ENCODE measurements at places on chromosomes 1 and 21. TPM values are rescaled to one million over a fixed set of nuclear protein-coding genes. Genes with fewer than 3 reads are reported as not detected.

DNA sequence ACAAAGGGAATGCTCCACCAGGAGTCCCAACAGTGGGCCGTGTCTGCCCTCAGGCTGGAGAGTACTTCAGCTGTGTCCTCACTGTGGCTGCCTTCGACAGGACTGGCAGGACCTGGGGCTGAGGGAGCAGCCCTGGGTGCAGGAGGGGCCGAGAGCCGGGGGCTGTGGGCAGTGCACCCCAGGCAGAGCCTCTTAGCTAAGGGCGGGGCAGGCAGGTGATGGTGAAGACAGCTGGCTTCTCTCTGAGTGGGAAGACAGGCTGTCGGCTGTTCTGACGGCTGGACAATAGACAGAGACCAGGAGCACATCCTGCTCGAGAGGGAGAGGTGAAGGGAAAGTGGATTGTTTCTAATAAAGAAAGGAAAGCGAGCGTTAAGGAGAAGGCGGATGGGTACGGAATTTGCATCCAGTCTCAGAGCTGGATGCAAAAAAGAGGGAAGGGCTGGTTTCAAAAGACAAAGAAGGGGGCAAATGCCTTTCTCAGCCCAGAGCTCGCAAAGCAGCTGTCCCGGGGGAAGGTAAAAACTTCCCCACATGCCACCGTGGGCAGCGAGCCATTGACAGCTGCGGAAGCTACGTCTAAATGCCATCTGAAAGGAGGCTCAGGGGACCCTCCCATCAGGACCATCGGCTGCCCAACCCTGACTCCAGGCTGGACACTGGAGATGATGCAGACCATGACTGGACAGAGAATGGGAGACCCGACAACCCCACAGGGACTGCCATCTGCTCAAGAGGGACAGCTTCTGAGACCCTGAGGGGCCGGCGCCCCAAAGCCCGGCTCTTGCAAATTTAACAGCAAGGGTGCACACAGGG lies 92.0 kb downstream of the STUM start:
- DNase-seq, result no peak

DNA sequence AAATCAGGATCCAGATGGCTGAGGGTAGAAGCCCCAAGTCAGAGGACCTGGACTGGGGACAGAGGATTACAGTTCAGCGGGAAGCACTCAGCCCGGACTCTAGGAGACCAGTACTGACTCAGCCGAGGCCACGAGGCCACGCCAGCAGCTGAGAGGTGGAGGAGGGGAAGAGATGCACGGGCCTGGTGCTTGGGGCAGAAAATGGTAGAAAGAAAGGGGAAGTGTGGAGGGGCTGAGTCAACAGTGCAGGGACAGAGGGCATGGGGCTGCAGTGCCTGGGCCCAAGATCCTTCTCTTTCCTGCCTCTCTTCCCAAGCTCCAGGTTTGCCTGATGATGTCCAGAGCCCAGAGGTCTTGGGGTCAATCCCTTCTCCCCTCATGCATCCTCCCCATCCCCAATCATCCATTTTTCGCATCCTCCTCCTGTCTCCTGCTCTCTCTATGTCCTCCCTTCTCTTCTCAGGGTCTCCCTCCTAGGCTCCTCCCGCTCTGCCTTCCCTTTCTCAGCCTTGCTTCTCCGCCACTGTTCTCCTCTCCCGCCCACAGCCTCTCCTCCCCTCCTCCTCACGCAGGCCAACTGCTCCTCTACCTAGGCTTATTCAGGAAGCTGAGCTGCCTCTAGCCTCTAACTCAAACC lies 7.7 kb downstream of the ARHGEF2 start:
- DNase-seq, result peak; percentile 87

GRCh38 chr1:189217646-189218045 lies 1260.0 kb downstream of the BRINP3 start:
- DNase-seq, result no peak

DNA sequence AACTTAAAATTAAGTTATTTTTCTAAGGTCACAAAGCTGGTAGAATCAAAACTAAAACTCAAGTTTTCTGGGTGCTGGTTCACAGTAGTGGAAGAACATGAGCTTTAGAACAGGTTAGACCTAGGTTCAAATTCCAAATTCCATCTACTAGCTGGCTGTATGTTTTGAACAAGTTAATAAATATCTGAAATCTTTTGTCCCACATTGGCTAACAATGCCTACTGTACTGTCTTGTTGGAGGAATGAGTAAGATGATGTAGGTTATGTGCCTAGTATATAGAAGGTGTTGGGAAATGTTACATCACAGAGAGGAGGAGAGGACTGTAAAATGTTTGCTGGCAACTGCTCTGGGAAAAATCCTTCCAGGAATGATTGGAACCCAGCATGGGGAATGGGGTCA lies 14.0 kb upstream of the CD247 start:
- DNase-seq, result no peak

GRCh38 chr21:43209575-43210453 lies 41.0 kb downstream of the CRYAA start:
- peak; percentile 93 for DNase-seq

DNA sequence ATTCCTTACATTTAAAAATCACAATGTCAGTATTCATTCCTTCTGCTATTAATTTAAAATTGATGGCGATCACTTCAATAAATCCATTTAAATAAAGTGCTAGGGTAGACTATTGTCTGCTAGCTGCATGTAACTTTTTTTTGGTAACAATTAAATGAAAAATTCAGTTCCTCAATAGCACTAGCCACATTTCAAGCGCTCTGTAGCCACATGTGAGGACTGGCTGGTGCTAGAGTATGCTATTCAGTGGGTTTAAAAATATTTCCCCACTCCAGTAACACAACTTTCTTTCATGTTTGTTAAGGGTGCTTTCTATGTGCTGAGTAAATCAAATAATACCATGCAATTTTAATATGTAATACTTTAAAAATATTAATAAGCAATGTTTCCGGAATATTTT lies 108.2 kb downstream of the LTN1 start:
- DNase-seq, result peak; percentile 5

GRCh38 chr21:28516021-28516420 lies 476.7 kb downstream of the LTN1 start:
- DNase-seq, result no peak

DNA sequence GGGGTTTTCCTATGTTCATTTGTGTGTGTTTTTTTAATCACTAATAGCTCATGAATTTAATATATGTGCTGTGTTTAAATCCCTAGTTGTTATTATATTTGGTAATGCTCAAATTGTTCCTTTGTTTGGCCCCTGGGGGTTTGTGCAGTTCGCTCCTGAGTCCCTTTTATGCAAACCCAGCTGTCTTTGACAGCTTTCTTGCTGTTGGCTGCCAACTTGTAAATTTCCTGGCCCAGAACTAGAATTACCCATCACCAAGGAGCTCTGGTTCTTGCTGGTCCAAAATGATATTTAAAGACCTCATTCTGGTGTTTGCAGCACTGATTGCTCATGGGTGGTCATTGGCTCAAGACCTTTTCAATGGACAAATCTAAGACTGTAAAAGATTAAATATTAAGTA lies 39.6 kb upstream of the PGBD5 start:
- DNase-seq, result no peak

- DNase-seq, result peak; percentile 26
Observed at GRCh38 chr1:56295949-56296929, 283.1 kb downstream of the PLPP3 start.

DNA sequence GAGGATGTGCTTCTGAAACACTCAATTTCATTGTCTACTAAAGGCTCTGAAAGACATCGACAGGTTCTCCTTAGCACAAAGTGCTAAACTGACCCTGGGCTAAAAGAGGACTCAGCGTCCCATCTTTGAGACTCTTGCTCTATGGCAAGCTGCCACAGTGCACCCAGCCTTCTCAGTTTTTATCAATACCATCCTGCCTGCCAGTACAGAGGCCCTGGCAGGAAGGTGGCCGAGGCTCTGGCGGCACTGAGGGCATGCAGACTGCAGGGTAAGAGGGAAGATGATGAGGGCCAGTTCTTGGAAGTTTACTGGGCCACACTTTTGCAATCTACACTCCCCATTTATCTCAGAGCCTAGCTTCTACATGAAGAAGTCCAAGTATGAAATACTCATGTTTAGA lies 5.3 kb downstream of the OLFML2B start:
- no peak for DNase-seq

- DNase-seq, result no peak
Observed at GRCh38 chr21:18819507-18819906, 415.9 kb upstream of the TMPRSS15 start.

GRCh38 chr1:200095057-200095577 lies 67.6 kb downstream of the NR5A2 start:
- DNase-seq, result no peak

GRCh38 chr1:185373813-185374529 lies 56.9 kb upstream of the IVNS1ABP start:
- peak; percentile 82 for DNase-seq

DNA sequence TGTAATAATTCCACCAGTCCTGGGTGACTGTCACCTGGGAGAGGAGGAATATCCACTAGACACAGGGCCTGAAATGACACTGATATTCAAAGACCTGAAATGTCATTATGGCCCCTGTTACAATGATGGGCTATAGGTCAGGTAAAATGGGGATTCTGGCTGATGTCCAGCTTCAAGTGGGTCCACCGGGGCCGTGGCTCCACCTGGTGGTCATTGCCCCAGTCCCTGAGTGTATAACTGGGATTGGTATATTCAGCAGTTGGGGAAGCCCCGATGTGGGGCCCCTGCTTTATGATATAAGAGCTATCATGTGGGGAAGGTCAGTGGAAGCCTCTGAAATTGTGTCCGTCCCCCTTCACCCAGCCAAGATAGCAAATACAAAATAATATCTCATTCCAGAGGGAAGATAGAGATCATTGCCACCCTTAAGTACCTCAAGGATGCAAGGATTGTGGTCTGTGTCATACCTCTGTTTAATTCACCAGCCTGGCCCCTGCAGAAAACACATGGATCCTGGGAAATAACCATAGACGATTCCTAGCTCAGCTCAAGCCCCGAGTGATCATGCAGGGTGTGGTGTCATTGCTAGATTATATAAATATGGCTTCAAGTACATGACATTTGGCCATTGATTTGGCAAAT lies 19.4 kb downstream of the PLEKHO1 start:
- peak; percentile 63 for DNase-seq

DNA sequence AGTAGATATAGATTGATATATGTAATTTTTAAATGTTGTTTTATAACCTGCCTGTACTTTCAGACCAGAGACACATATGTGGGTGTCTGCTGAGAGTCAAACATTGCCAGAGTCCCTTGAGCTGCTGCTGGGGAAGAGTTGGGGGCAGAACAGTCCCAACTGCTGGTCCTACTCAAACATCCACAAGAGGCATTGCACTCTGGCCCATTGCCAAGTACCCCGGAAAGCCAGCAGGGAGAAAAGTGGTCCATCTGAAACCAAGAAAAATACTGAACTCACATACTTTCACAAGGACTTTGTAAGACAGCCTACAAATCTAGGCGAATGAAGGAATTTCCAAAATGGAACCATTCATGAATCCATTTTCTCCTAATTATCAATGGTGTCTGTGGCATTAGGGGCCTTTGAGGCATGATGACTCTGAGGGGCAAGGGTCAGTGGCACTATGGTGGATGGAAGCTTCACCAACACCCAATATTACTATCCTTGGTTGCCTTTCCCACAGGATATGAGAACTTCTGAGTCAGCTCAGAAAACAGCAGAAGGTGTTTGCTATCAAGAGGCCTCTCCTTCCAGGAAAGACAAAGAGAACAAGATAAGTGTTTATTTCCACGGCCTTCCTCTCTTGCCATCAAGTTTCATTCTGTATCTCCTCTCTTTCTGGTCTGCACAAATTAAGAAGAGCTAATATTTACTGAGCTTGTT lies 7.3 kb upstream of the TBX15 start:
- DNase-seq, result no peak

- DNase-seq, result no peak
Observed at GRCh38 chr1:92653605-92654381, 131.1 kb downstream of the EVI5 start.

GRCh38 chr1:160070243-160071163 lies 543 bp upstream of the KCNJ10 start:
- DNase-seq, result peak; percentile 62

- no peak for DNase-seq
Observed at GRCh38 chr1:116769994-116770393, 15.8 kb downstream of the CD2 start.

- no peak for DNase-seq
Observed at GRCh38 chr1:26003756-26004155, 5.9 kb upstream of the PAFAH2 start.

DNA sequence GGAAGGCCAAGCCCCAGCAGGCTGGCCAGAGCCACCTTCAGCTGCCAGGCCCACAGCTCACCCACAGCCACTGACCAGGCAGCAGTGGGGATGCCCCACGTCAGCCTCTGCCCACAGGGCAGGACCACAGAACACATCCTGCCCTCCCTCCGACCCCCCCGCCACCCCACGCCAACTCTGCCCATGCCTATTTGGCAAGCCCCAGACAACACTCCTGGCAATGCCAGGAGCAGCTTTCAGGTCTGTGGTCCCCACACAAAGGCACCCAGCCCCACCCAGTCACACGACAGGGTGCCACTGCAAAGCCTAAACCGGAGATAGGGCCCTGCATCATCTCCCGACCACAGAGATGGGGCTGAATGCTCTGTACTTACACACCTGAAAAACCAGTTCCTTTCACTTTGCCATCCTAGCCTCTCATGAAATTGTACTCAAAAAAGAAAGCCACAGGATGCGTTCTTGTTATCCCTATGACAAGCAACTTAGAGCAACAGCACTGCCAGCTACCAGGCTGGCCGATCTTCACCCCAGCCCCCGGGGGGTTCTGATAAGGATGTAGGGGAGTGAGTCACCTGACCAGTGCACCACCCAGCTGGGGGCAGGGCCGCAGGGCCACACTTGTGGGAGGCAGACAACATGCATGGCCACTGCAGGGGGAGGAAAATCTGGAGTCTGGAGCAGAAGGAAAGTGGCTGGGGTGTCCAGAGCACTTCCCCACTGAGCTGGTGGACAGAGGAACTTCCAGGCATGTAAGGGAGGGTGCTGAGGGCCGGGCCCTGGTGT lies 36.2 kb downstream of the UBE2G2 start:
- no peak for DNase-seq

GRCh38 chr1:156420205-156421061 lies 51.4 kb downstream of the RHBG start:
- DNase-seq, result no peak

DNA sequence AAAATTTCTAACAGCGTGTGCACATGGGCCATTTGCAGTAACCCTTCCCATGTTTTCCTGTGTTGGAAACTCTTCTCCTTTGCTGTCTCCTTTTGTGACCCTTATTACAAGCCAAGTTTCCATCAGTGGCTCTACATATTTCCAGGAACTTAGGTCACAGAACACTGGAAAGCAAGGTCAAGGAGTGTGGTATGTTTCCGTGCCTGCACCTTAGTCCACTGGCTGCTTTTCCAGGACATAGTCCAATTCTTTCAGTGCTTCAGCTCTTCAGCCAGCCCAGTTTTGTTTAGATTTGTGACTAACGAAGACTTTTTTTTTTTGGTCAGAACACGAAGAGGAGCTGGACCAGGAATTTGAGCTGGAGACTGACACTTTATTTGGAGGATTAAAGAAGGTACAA lies 33.8 kb downstream of the HHAT start:
- DNase-seq, result peak; percentile 23

Gene FAM151A
- total RNA-seq, result not detected

Gene SLAMF8
- 1.5 TPM for total RNA-seq

Gene TCEANC2
- 4.2 TPM for total RNA-seq

Gene NUAK2
- total RNA-seq, result 1.2 TPM

Gene FCRLB
- 2.4 TPM for total RNA-seq

Gene IRF6
- 0.20 TPM for total RNA-seq
